ENCODE measurements at places on chromosomes 12 and 14.

DNA sequence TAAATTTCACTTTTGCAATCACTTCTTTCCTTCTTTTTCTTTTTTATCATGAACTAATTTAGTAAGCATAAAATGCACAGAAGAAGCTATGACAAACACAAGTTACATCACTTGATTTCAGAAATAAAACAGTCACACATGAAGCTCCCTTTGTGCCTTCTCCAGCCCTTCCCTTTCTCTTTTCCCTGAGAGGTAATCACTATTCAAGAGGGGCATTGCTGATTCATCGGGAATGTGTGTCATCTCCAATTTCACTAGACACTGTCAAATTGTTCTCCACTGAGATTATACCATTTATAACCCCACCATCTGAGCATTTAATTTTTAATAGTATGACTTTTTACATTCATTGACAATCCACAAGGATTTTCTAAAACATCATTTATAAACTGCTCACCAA, 91.6 kb upstream of the PTPRQ start:
- no peak for DNase-seq

- DNase-seq, result no peak
Measured at GRCh38 chr12:105335856-105336255, 5.4 kb downstream of the C12orf75 start.

DNA sequence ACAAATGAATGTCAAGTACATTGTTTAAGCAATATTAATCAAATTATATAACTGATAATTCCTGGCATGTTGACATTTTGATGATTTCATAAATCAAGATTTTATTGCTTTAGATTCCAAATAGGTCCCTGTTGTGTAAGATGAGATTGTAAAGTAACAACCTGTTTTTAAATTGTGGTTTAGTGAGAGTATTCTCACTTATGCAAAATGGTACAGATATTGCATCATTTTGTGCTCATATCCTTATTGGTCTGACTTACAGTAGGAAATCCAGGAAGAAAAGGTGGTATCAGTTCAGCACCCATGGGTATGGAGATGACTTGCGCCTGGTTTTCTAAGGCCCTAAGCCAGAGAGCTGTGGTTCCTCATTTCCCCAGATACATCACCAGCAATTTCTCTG, 165.5 kb downstream of the KIF21A start:
- DNase-seq, result no peak

DNA sequence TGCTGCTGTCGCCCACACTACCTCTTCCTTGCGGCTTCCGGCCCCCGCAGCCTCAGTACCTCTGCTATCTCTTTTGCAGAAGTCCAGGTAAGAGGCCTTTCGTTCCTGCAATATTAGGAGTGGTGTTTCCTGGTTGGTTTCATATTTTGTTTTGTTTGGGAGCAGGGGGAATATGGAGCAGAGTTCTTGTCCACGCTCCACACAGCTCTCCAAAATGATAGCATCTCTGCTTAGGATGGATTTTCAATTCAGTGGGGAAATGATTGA, 768 bp downstream of the OXA1L start:
- DNase-seq, result no peak

DNA sequence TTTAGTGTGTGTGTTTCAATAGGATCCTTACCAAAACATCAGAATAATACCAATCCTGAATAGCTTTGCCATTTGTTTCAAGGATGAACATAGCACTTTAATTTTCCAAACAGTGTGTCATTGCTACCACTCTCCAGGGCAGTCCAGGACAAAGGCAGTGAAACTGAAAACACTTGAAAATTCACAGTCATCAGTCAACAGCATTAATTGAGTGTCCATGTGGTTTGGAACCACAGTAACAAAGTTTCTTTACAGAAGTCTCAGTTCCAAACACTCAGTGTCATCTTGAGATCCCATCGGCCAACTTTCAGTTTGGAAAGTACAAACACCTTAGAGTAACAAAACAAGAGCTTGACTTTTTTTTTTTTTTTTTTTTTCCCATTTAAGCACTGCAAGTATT, 228.4 kb upstream of the SOX5 start:
- no peak for DNase-seq

- DNase-seq, result no peak
Measured at GRCh38 chr12:7542813-7543212, 39.2 kb upstream of the CD163 start.

DNA sequence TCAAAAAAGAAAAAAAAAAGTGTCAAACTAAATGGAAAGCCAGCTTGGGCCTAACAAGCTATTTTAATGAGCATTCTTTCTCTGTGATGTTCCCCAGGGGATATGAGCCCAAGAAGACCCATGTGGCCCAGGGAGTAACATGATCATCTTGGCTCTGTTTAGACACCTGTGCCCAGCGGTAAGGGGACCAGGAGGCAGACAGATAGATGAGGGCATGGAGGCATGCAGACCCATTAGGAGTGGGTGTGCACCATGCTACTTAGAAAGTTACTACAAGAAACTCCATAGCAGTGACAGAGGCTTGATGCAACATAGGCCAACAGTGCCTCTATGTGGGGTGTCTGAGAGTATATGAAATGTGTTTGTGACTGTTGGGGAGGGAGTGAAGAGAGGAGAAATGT, 3.1 kb upstream of the CREBL2 start:
- no peak for DNase-seq

DNA sequence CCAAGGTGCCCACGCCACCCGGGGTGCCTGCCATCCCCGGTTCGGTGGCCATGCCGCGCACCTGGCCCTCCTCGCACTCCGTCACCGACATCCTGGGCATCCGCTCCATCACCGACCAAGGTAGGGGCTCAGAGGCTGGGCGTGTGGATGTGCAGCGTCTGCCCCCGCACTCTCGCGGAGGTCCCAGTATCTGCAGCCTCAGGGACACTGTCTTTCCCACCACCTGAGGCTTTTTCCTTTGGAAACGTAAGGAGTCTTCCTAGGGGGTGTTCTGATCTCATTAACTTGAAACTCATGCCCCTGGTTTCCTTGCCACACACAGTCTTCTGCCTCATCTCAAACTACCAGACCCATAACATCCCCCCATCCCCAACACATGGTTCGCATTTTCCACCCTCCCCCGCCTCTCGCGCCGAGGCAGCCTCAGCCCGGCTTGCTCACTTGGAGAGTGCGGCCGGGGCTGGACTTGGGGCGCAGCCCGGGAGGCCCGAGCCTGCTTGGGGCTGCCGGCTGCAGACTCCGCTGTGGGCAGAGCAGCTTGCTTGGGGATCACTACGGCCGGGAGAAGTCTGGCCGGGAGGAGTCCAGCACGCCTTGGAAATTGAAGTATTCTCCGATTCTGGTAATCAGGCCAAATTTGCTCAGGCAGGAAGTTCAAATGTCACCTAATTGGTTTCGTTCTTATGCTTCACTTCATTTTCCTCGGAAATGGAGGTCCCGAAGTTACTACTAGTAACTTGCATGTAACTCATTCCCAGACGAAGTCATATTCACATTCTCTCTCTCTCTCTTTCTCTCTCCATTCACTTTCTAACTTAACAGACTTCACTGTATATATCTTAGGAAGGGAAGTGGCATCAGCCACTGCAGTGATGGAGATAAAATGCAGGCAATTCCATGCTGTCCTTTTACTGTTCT, 2.0 kb downstream of the PAX9 start:
- DNase-seq, result no peak

DNA sequence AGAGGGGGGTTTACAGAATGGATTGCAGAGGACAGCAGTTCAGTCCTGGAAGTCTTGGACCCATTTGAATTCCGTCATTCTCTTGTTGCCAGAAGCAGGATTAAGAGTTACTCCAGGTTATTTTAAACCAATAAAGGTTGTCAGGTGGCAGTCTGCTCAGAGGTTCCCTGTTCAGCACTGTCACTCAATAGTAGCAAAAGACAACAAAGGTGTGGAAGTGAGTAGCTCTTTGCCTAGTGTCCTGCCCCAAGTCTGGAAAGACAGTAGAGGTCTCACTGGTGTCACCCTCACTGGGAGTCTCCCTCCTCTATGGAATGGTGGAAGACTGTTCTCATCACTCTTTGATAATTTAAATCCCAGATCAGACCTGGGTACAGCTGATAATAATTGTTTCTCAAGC, 73.4 kb upstream of the PLEKHG3 start:
- DNase-seq, result no peak

DNA sequence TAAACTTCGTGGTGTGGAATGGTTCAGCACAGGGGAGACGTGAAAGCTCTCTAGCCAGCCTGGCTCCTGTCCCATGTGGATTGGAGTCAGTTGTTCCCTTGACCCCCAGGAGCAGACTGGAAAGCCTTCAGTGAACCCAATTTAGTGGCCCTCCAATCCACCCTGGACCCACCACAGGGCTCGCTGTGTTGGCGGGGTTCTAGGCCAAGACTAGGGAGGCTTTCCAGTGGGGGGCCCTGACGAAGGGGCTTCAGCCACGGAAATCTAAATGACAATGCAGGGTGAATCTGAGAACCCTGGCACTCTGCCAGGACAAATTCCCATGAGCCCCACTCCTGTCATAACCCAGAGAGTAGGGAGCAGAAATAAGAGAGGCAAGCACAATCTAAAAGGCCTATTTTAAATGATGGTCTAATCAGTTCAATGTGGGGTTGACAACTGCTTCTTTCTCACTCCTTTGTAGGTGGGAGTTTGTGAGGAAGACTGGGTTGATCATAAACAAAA, 110.8 kb downstream of the SLC35F4 start:
- DNase-seq, result no peak

- DNase-seq, result no peak
Measured at GRCh38 chr12:131831635-131832041, 3.4 kb downstream of the MMP17 start.

DNA sequence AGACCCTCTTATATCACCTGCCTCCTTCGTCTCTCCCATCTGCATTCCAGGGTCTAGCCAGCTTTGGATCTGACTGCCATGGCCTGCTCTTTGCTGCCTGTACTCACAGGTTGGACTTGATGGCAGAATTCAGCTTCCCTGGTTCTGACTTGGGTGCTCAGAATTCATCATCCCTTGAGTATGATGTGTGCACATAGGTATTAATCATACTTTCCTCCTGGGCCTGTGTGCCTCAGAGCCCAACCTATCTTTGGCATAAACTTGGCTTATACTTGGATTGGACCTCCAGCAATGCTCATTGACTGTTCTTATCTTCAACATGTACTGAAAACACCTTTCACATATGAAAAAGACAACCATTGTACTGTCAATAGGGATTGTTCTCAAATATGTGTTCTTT, 70.7 kb upstream of the LMNTD1 start:
- DNase-seq, result no peak

GRCh38 chr12:1926251-1926657, 7.8 kb upstream of the CACNA2D4 start:
- no peak for DNase-seq
